ENCODE measurements at places on chromosomes 1 and 21.

DNA sequence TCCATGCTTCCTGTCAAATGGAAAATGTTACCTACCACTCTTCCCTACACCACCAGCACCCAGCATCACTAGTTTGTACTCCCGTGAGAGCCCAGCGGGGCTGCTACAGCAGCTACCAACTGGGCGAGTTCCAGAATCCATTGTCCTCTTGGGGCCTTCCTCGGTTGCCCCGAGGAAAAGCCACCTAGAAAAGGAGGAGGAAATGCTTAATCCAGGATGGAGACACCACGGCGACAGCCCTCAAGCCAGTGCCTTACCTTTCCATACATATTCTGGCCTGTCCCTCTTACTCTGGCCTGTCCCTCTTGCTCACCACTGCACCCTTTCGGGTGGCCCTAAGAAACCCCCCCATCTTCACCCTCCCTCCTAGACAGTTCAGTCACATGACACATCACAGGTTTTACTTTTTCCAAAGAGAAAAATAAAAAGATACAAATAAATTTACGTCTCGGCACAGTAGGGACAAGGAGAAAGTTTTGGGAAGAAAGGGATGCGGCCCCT lies 478 bp downstream of the RIT1 start:
- no peak for DNase-seq

DNA sequence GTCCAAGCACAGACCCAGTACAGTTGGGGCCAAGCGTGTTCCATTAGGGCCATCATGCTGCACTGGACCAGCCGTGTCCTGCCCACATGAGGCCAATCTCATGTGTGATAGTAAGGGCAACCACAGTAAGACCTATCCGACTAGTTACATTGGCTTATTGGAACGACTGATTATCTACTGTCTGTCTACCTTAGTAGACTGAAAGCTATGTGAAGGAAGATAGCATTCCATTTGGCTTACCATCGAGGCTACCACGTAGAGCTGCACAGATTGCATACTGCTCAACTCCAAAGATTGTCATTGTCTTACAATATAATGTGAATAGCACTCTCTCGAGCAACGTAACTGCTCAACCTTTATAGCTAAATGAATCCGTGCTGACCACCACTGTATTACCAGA lies 10.6 kb downstream of the PTGER3 start:
- DNase-seq = no peak

DNA sequence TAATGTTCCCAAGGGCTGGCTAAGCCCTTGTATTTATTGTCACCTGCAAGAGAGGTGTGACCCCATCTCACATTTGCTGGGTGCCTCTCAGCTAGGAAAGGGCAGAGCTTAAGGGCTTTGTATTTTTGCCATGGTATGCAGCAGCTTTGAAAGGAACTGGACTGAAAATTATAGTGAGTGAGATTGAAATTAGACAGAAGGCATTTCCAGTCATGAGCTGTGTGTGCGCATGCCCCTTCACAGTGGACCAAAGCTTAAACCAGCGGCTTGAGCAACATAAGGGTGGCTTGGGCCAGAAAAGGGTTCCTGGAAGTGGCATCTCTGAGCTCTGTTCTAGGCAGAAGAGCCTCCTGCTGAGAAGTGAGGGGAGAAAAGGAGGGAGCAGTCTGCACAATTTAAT lies 19.8 kb downstream of the MYOG start:
- DNase-seq = no peak

DNA sequence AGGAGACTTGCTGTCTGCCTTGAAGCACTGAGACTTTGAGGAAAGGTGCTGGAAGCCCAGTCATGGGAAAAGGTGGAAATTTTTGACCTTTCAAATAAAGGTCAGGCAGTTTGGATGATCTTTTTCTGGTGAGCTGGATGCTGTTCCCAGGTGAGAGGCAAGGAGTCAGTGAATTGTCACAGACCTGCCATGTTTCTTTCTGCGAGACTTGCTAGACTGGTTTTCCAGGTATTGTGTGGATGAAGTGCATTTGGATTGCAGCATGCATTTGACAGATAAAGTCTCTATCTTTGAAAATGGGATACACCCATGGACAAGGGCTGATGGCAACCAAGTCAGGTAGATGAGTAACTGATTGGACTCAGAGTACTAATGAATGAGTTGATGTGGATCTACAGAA lies 65.7 kb upstream of the NHLH2 start:
- DNase-seq = no peak

- no peak for DNase-seq
Measured at GRCh38 chr1:214316593-214316992, 35.6 kb downstream of the SMYD2 start.

GRCh38 chr1:63322114-63322943 lies at the start of gene FOXD3:
FOXD3 (plus strand) TSS chr1:63322567; CDS start chr1:63323059, 492 bp downstream.
- no peak for DNase-seq

DNA sequence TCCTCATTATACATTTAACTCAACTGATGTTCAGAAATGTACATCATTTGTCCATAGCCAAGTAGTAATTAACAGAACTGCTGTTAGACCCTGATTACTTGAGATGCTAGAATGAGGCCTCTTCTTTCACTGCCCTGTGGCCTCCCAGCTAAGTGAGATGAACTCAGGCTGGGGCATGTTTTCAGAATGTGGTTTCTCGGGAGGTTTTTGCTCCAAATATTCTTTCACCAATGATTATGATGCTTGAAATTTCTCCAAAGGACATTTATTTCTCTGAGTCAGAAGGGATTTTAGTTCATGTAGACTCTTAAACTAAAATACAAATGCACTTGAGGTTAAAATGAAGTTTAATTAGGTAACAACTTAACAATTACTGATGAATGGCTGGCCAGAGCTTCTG lies 34.6 kb upstream of the ADAMTS5 start:
- DNase-seq = no peak

DNA sequence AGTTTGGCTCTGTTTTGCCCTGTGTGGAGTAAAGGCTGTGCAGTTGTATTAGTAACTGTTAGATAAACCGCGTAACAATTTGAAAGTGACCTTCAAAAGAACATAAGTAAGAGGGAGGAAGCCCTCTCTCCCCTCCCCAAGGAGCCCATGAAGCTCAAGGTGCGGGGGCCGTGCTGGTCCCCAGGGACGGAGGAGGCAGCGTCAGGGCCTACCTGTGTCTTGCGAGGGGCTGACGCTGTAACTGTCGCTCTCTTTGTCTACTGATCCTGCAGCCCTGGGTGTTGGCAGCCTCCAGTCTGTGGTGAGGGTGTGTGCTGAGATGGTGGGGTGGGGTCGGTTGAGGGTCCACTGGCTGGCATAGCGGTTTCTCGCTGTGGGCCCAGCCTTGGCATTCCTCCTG lies 176.6 kb downstream of the PCP4 start:
- no peak for DNase-seq

DNA sequence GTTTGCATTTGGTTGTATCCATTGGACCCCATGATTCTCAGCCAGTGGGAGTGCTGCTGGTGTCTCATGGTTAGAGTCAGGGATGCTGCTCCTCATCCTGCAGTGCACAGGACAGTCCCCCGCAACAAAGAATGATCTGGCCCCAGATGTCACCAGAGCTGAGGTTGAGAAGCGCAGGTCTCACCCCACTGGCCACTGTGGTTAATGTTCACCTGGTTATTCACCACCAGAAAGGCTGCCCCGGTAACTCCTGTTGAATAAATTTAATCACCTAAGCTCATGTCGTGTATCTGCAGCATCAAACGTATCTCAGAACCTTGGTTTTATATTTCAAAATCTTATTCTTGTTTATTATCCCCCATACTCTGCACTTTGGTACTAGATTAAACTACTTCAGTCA lies 75.8 kb downstream of the ATP5PO start:
- DNase-seq = no peak

- DNase-seq = no peak
Measured at GRCh38 chr1:116983678-116984077, 17.9 kb upstream of the CD101 start.

GRCh38 chr1:33867684-33868083 lies 3.8 kb downstream of the HMGB4 start:
- DNase-seq = no peak

DNA sequence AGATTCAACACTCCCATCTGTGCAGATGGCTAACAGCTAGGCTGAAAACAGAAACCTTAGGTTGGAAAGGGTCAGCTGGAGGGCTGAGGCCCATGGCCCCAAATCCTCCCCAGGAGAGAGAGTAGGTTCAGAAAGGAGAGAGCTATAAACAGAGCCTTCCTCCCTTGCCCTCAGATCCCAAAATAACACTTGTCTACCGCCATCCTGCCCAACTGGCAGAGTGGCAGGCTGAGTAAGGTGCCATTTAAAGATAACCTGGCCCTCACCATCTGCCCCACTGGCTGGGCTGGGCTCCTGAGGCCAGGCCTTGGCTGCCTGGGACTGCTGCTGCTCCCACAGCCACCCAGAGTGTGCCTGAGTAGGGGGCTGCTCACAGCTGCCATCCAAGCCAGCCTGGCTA lies 4.3 kb upstream of the SHISA4 start:
- no peak for DNase-seq

- DNase-seq = peak; percentile 68
Measured at GRCh38 chr1:27099135-27099586, 55.8 kb downstream of the SLC9A1 start.

GRCh38 chr1:150777544-150777943 lies 12.0 kb upstream of the CTSS start:
- no peak for DNase-seq

- DNase-seq = no peak
Measured at GRCh38 chr21:32578107-32578691, 7.1 kb downstream of the TCP10L start.

GRCh38 chr1:162663086-162663485 lies 30.8 kb downstream of the DDR2 start:
- no peak for DNase-seq

GRCh38 chr1:219906924-219907771 lies 21.2 kb downstream of the SLC30A10 start:
- DNase-seq = no peak
